ENCODE measurements at places on chromosomes 4 and X. TPM values are rescaled to one million over a fixed set of nuclear protein-coding genes. Genes with fewer than 3 reads are reported as not detected.

DNA sequence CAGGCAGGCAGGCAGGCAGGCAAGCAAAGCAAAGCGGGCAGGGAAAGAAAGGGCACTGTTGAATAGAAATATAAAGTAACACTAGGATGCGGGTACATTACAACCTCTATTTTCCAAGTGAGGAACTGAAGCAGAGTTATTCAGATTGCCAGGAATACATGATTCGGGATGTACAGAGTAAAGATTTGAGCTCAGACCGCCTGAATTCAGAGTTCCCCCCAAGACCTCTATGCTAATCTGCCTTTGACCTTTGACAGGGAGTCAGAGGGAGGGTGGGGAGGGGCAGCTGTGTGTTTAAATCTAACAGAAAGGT is 271.9 kb upstream of the SMIM31 start:
- DNase-seq, result no peak

The RAB28 gene
- polyA plus RNA-seq, result 19.1 TPM

DNA sequence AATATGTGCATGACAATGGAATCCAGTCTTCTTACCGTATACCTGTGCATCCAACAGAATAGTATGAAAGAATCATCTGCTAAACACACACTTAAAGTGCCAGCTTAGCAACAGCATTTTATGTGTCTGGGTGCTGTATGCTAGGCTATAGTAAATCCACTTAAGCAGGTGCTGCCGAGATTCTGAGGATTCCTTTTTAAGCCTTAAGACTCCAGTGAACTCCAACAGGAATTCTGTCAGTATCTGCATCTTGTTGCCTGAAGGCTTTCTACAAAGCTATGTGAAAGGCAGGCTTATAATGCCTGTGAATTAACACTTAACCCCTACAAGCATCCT is 1076.4 kb upstream of the PABPC4L start:
- DNase-seq, result no peak

The CLCN4 gene
- polyA plus RNA-seq, result 2.4 TPM

DNA sequence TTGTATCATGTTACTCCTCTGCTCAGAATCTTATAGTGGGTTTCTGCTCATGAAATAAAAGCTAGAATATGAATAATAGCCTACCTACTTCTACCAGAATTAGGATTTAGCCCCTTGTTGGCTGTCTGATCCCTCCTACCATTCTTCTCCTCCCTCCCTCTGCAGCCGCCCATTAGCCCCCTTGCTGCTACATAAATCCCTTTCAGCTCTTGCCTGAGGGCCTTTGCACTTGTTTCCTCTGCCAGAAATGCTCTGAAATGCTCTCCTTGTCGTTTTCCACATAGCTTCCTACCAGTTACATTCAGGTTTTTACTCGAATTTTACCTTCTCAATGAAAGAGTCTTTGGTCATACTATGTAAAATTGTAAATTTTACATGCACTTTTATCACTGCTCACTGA is 159.2 kb downstream of the ADGRL3 start:
- no peak for DNase-seq

- DNase-seq, result no peak
Observed at GRCh38 chr4:185589067-185589836, 53.9 kb upstream of the PDLIM3 start.

GRCh38 chr4:623914-624566 is 1.3 kb upstream of the PDE6B start:
- DNase-seq, result no peak

The SYNPO2 gene
- polyA plus RNA-seq, result 7.5 TPM

The ZAR1 gene
- polyA plus RNA-seq, result not detected

- no peak for DNase-seq
Observed at GRCh38 chrX:109704563-109704962, 28.5 kb downstream of the ACSL4 start.

- no peak for DNase-seq
Observed at GRCh38 chr4:30002341-30002740, 717.8 kb upstream of the PCDH7 start.

The NPY2R gene
- not detected for polyA plus RNA-seq

DNA sequence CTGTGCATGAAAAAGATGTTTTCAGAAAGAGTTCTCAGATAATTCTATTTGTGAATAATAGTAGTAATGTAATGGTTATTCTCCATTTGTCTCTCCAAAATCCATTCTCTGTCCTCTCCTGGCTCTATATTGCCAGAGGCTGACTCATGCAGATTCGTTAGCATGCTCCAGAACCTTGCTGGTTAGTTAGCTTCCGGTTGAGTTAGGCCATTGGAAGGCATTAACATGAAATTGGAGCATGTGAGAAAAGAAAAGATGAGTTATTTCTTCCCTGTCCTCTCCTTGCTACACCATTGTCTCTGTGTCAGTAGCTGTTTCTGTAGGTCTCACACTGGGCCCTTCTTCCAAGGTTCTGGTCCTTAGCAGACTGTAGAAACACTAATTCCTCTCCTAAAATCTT is 23.5 kb upstream of the PRDM8 start:
- no peak for DNase-seq

The UNC5C gene
- 0.84 TPM for polyA plus RNA-seq

DNA sequence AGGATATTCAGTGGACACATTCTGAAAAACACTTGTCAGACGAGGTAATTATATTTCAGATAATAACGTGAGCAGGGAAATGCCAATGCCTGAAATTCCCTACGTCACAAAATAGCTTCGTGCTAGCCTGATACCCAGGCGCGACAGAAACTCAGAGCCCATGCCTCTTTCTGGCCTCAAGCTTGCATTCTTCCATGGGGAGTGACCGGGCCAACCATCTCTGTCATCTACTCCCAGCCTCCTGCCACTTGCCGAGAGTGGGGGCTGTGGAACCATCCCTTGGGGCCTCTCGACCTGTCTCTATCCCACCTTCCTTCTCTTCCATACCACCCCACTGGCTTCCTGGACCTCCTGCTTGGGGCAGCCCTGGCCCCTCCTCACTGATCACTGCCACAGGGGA is 34.5 kb upstream of the CDKN2AIP start:
- no peak for DNase-seq

- no peak for DNase-seq
Observed at GRCh38 chr4:137674066-137674465, 141.8 kb upstream of the PCDH18 start.

- DNase-seq, result no peak
Observed at GRCh38 chrX:148567779-148568178, 67.4 kb downstream of the AFF2 start.

DNA sequence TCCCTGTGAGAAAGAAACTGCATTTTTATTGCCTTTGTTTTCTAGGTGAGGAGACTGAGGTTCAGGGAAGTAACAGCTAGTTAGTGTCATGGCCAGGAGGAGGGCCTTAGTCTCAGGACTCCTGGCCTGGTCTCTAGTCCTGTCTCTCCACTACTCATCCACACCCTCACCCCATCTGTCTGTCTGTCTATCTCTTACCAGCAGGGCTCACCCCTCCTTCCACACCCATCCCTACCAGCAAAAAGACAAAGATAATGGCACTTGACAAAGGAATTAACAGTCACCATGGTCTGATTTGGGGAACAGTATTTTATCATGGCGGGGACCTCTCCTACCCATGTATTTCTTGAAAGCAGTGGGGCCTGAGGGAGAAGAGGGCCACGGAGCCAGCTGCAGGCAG is 125.8 kb downstream of the REPS2 start:
- no peak for DNase-seq

DNA sequence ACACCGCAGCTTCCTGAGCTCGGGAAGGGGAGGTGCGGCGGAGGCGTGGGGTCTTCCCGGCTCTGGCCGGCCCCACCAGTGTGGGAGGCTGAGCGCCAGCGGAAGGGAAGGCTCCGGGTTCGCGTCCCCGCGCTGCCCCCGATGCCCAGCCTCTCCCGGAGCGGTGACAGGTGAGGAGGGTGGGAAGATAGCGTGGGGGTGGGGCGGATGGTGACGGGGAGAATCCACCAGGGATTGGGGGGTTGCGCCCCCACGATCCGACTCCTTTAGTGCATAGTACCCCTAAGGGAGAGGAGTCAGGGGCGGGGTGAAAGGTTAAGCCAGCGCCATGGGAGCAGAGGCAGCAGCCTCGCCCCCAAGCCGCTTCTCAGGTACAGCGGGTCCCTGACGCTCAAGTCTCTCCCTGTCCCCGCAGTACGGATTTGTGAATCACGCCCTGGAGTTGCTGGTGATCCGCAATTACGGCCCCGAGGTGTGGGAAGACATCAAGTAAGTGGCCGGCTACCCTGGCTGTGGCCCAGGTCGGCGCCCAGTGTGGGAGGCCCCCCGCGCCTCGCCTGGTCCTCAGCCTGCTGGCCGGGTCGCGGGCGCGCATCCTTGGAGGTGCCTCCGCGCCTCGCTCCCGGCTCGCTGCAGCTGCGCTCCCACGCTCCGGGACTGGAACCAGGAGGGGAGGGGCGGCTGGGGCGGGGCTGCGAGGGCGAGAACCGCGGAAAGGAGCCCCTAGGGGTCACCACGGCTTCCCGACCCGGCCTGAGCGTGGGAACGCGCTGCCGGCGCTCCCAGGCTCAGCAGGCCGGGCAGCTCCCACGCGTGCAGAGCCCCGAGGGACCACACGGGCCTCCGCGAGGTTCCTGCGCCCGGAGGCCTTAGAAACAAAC is 791 bp downstream of the GUCY1B1 start:
- DNase-seq, result peak; percentile 74

- no peak for DNase-seq
Observed at GRCh38 chr4:114057746-114058145, 78.3 kb upstream of the ARSJ start.

The ERAS gene
- polyA plus RNA-seq, result 0.43 TPM

The DRP2 gene
- not detected for polyA plus RNA-seq

The IQSEC2 gene
- 56.2 TPM for polyA plus RNA-seq

DNA sequence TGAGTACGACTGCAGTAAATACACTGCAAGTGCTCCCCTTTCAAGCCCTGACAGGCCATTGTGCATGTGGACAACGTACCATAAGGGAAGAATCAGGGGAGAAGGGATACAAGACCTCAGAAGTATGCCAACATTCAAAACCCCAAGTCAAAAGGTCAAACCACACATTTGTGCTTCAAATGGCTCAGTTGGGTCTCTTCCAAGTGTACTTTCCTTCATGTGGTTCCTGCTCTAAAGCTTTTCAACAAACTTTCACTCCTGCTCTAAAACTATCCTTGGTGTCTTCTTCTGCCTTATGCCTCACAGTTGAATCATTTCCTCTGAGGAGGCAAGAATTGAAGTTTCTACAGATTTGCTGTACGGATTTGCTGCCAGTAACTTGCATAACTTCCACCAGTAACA is 305.7 kb upstream of the SLIT2 start:
- DNase-seq, result no peak

DNA sequence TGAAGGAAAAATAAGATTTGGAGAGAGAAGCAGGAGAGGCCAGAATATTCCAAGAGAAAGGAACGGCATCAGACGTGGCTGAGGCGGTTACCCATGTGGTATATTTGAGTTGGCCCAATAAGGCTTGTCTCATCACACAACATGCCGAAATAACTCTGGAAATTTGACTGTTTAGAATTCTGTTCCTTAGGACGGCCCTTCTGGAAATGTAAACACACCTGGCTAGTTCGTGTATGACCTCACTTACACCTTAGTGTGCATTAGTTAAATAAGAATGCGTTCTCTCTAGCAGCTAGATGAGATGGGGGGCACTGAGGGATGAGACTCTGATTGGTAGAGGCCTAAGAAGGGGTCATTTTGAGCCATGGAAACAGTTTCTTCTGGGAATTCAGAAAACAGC is 33.2 kb upstream of the PLAC1 start:
- peak; percentile 15 for DNase-seq

GRCh38 chr4:109072595-109072994 is 229.9 kb downstream of the COL25A1 start:
- no peak for DNase-seq

DNA sequence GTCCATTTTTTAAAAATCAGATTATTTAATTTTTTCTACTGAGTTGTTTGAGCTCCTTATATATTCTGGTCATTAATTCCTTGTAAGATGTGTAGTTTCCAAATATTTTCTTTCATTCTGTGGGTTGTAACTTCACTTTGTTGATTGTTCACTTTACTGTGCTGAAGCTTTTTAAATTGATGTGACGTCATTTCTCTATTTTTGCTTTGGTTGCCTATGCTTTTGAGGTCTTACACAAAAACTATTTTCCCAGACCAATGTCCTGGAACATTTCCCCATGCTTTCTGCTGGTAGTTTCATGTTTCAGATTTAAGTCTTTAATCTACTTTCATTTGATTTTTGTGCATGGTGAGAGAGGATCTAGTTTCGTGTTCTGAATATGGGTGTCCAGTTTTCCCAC is 753.6 kb downstream of the TRIML1 start:
- no peak for DNase-seq

GRCh38 chrX:57289089-57289488 is 2.6 kb downstream of the FAAH2 start:
- DNase-seq, result no peak

- DNase-seq, result peak; percentile 17
Observed at GRCh38 chrX:6383917-6384316, 151.0 kb downstream of the VCX3A start.

DNA sequence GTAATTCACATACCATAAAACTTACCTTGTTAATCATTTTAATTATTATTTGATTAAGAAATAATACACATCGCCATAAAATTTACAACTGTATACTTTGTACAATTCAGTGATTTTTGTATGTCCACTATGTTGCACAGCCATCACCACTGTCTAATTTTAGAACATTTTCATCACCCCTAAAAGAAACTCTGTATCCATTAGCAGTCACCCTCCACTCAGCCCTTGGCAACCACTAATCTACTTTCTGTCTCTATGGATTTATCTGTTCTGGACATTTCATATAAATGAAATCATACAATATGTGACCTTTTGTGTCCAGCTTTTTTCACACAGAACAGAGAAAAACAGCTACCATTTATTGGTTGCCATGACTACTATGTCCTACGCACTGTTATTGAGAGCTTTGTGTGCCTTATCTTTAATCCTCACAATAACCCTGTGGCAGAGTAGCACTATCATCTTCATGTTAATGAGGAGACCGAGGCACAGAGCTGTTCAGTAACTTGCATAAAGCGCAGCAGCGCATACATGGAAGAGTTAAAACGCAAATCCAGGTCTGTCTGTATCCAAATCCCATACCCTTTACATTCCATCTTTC is 64.6 kb upstream of the PAGE1 start:
- DNase-seq, result no peak

- DNase-seq, result no peak
Observed at GRCh38 chr4:82555276-82555675, 6.5 kb downstream of the TMEM150C start.

The STAP1 gene
- polyA plus RNA-seq, result 17.9 TPM

GRCh38 chr4:8215001-8215427 is 15.9 kb downstream of the SH3TC1 start:
- DNase-seq, result peak; percentile 88

- DNase-seq, result no peak
Observed at GRCh38 chr4:3700736-3701135, 65.4 kb upstream of the ADRA2C start.

GRCh38 chr4:95264843-95265242 is 283.9 kb downstream of the UNC5C start:
- DNase-seq, result no peak

- DNase-seq, result no peak
Observed at GRCh38 chr4:128394778-128395177, 107.2 kb upstream of the PGRMC2 start.

The OTC gene
- polyA plus RNA-seq, result not detected

All from kidney (tissue), 22 donors.